ENCODE measurements at places on chromosomes 6 and 20.

DNA sequence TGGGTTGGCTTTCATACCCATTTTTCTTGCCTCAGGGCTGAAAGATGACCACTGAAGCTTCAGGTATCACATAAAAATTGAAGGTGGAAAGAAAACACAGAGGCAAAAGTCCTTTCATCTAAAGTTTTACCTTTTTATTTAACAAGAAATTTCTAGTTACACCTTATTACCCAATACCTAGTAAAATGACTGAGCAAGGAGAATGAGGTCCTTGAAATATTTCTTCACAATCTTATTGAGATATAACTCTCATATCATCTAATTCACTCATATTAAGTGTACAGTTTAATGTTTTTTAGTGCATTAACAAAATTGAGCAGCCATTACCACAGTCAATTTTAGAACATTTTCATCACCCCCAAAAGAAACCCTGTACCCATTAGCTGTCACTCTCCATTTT, 112.9 kb upstream of the ADTRP start:
- no peak for DNase-seq

GRCh38 chr20:24816431-24816830, 132.6 kb upstream of the CST7 start:
- DNase-seq, result no peak

DNA sequence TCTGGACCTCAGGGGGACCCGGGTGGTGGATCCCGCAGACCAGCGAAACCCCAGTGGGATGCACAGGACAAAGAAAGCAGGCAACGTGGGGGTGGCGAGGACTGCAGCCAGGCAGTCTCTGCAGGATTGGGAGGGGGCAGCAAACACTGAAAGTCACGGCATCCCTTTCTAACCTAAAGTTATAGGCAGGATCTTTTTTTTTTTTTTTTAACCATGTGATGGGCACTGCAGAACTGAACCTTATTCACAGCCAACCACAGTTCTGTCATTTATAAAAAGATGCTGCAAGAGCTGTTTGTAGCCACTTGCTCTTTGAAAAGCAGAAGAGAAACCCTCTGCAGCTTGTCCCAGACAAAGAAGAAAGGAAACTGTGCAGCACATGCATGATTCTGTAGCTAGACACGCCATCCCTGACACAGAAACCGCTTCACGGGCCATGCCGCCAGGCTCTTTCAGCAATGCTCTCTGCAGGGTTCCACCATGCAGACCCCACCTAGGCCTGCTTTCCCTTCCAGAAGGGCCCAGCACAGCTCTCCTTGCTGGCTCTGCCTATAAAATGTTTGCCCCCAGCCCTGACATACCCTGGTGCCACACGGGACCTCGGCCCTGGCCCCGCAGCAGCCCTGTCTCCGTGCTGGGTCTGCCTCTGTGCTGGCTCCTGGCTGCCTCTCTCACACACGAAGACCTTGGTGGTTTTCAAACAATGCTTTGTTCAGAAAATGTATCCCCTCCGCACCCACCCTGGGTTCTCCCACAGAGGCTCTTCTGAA, 70.8 kb downstream of the PYGB start:
- no peak for DNase-seq

DNA sequence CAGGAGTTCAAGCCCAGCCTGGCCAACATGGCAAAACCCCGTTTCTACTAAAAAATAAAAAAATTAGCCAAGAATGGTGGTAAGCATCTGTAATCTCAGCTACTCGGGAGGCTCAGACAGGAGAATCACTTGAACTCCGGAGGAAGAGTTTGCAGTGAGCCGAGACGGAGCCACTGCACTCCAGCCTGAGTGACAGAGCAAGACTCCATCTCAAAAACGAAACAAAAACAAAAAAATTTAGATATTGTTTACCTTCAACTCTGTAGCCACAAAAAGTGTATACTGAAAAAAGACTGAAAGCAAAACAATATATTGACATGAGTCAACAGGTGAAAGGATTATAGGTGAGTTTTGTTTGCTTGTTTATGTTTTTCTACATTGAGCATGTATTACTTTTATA, 30.6 kb upstream of the TAB2 start:
- DNase-seq, result no peak

DNA sequence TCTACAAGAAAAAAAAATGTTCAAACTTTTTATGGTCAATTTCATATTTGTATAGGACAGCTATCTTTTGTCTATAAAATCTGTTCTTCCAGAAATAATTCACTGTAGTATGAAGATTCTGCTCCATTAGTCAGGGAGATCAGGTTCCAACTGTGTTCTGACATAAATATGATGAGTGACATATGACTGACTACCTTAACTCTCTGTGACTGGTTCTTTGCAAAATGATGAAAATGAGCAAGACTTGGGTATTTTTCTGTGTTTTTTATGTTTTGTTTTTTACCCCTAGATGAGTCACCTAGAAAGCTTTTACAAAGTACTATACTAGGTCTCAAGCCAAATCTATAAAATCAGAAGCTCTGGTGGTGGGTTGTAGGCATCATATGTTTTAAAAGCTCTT, 229.6 kb downstream of the MMUT start:
- no peak for DNase-seq

GRCh38 chr6:137309078-137309762, 90.0 kb upstream of the IFNGR1 start:
- DNase-seq, result peak; percentile 54

DNA sequence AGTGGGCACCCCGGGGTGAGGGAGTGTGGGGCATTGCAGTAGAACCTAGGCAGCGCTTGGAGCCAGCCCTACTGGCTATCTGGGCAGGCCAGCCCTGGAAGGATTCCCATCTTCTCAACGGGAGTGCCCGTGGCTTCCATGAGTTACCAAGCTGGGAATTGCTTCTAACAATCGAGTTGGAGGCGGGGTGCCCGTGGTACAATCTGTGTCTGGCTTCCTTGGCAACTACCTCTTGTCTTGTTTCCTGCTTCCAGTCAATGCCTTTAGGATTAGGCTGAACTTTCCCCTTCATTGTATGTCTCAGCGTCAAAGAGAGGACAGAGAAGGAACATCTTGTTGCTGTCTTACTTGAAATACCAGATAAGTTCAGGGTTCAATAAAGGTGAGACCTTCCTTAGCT, 33.3 kb downstream of the PPP1R14C start:
- DNase-seq, result no peak

DNA sequence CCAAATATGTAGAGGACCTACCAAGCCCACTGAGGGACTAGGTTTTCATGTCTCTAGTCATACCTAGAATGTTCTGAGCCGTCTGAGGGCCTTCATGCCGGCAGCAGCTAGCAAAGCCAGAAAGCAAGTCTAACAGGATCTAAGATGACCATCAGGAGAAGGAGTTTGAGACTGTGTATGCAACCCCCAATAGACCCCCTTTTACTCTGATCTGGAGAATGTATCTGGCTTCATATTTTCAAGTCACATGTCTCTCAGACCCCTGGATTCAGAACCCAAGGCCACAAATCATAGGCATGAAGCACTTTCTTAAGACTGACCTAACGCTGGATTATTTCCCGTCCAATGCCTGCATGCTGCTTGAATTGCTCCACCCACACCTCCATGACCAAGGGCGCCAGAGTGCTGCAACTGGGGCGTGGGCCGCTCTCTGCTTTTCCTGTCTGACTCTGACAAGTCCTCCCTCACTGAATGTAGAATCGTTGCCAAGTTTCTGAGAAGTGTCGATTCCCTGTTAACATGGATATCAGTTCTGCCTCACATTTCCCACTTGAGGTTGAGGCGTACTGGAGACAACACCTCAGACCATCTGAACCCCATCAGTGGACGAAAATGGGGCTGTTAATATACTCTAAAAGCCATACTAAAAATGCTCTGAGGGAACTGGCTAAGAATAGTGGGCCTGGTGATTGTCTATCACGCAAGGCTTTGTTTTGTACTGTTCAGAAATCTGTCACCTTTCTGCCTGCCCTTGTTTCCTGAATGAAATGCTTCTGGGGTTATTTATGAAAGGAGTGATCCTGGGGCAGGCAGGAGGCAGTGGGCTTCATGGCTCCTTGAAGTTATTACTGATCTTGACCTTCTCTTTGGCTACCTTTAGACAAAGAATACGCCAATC, 23.9 kb upstream of the ASXL1 start:
- DNase-seq, result no peak

- DNase-seq, result no peak
Measured at GRCh38 chr6:139242457-139243240, 49.1 kb downstream of the TXLNB start.

- DNase-seq, result peak; percentile 25
Measured at GRCh38 chr6:117555882-117556498, 46.3 kb downstream of the GOPC start.

GRCh38 chr6:168162366-168162765, 83.4 kb upstream of the FRMD1 start:
- no peak for DNase-seq

DNA sequence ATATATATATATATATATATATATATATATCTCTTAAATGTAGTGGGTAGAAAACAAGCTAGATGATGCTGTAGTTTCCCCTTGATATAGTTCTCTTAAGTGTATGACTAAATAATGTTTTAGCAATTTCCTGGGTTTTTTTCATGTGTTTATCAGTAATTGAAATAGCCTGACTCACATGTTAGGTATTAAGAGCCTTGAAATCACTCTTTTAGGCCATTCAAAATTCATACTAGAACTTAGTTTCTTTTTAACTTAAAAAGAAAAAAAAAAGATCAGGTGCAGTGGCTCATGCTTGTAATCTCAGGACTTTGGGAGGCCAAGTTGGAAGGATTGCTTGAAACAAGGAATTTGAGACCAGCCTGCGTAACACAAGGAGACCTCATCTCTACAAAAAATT, 44.1 kb downstream of the NKX2-4 start:
- no peak for DNase-seq

GRCh38 chr6:106102034-106102433, 15.9 kb downstream of the PRDM1 start:
- DNase-seq, result no peak

GRCh38 chr6:36997811-36998722, 7.4 kb upstream of the FGD2 start:
- no peak for DNase-seq

DNA sequence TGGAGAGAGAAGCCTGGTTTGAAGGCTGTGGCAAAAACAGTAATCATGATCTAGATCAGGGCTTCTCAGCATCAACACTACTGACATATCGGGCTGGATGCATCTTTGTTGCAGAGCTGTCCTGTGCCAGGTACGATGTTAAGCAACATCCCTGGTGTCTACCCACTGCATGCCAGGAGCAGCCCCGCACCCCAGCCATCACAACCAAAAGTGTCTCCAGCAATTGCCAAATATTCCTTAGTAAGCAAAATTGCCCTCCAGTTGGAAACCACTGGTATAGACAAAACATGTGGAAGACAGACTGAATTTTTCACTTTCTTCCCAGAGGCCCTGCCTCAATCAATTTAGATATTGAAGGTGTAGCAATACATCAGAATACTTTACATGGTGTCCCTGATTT, 147.6 kb upstream of the NRN1 start:
- no peak for DNase-seq

DNA sequence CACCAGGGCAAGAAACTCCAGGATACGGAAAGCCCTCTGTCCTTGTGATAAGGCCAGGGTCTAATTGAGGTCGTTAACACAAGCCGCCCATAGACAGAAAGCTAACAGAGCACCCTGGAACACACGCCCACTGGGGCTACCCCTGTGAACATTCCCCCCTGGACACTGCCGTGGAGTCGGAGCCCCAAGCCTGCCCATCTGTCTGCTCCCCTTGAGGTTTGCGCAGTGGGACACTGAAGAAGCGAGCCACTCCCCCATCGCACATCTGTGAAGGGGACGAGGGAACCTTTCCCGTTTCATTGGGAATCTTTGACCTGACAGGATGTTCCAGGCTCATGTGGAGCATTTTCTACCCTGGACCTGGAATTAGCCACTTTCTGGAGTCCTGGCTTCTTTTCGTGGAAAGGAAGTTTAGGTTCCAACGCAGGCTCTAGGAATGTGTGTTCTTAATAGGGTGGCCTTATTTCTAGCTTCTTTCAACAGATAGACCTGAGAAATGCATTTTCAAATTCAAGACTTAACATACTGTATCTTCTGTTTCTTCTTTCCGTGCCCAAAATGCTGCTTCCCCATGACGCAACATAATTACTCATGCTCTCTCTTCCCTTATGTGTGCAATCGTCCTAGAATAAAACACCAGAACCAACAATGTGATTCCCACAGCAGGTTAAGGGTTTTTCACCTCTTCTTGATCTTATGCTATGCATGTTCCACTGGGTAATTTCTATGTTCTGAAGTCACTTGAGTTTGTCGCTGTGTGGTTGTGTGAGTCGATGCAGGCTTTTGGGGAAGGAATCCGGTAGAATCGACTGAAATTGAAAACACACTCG, 161.1 kb downstream of the ERMARD start:
- DNase-seq, result no peak

DNA sequence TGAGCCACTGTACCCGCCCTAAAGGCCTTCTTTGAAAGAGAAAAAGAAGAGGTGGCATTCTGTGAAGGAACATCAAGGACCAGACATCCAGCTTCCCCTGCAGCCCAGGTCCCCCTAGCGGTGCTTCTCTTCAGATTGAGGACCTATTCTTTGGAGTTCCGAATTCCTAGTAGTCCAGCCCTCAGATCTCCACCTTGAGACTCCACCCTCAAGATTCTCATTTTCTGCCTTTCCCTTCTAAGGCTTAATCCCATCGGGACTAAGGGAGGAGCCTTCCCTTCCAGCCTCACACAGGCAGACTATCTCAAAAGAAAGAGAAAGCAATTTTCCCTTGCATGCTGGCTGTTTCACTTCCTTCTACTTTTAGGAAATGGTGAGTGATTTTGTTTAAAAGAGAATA, 32.5 kb downstream of the MUC22 start:
- peak; percentile 55 for DNase-seq

DNA sequence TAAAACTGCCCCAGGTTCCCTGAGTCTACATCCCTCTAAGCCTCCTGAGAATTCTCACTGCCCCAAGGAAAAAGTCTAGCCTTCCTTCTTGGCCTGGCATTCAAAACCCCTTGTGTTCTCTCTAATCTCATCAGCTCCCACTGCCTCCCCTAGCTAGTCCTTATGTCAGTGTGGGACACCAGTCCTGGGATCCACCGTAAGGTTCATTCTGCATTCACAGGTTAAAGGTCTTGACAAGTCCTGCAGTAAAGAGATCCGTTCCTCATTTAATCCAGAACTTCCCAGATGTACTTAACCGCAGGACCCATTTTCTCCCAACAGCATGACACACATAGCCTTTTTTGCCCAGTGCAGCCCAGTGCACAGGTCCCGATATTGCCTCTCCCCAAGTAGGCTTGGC, 11.6 kb downstream of the MAPK13 start:
- DNase-seq, result no peak

DNA sequence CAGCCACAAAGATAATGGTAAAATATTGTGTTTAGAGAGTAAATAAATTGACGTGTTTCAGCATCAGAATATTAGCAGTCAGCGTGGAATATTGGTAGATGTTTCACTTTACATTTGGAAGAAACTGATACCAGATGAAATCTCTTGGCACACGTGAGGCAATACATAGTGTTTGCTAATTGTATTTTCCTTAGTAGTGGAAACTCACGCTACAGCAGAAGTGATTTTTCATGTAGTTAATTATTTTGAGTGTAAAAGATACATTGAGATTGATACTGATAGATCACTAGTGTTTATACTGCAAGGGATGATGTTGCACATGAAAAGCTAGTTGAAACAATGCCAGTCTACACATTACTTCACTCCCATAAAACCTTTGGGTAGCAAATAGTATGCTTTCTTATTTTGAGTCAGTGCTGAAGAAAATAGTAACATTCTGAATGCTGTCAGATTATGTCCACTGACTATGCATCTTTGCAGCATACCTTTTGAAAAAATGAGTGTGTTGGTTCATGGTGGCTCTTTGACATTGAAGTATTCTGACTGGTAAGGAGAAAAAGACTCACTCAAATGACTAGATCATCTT, 59.3 kb downstream of the CD2AP start:
- DNase-seq, result no peak

GRCh38 chr6:17448165-17448564, 54.8 kb downstream of the CAP2 start:
- DNase-seq, result no peak

Measured in HEK293T (cell line).